ENCODE measurements at places on chromosomes 11 and 22.

DNA sequence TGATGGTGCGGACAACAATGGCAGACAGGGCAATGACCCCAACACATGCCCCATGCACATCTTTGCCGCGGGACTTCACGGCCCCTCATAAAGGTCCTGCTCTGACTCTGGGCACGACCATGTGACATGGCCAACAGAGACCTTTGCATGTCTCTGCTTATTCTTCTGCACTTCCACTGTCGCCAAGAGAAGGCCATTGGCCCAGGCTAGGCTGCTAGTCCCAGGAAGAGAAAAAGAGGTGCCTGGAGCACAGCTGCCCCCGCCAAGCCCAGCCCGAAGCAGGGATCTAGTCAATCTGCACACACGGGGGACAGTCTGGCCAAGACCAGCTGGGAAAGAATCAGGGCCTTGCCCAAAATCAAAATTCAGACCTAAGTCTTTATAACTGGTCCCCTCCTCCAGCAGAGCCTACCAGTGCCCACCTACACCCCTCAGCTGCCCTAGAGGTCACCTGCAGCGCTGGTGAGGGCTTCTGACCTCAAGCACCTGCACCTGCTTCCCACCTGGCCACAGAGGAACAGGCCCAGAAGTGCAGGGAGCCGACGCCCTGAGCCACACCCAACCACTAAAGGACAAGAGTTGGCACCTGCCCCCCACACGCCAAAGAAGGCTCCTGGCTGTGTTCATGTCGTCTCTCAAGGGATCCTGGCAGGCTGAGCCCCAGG lies 8.1 kb downstream of the SULT4A1 start:
- DNase-seq: no peak

DNA sequence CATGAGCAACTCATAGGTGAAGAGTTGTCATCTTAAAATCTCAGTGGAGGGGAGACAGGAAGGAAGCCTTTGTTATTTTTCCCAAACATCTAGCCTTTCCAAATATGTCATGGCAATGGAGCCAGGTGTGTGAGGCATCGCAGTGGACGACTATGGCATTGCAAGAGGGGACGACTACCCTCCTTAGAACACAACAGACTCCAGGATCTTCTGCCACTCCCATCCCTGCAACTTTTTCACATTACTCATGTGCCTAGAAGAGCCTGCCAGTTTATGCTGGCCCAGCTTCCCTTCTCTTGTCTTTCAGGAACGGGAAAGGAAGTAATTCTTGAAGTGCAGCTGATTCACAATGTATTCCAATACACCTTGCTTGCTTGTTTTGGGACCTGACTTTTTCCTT lies 1008.4 kb downstream of the OPCML start:
- no peak for DNase-seq

- no peak for DNase-seq
These were observed 5.1 kb upstream of the BBS1 start for GRCh38 chr11:66505276-66505816.

- DNase-seq: peak; percentile 33
These were observed 108.6 kb downstream of the INSC start for GRCh38 chr11:15223318-15223717.

DNA sequence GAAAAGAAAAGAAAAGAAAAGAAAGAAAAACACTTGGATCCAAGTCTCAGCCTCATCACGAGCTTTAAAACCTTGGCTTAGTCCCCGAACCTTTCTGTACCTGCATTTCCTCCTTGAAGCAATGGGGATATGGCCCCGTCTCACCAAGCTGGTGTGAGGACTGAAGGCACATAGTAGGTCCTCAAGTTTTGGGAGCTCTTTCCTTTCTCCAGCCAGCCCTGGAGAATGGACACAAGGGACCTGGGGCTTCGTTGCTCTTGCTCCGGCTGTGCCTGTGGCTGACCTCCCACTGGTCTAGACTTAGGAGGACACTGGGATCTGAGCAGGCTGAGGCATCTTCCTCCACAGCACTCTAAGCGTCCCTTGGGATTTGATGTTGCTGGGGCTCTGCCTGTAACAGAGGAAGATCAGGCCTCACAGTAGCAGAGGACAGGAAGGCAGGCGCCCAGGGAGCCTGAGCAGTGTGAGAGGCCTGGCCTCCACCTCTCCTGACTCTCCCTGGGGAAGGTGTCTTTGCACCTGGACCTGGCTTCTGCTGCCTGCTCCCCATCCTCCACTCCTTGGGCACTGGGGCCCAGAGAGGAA lies 32.8 kb downstream of the KCNC1 start:
- no peak for DNase-seq

DNA sequence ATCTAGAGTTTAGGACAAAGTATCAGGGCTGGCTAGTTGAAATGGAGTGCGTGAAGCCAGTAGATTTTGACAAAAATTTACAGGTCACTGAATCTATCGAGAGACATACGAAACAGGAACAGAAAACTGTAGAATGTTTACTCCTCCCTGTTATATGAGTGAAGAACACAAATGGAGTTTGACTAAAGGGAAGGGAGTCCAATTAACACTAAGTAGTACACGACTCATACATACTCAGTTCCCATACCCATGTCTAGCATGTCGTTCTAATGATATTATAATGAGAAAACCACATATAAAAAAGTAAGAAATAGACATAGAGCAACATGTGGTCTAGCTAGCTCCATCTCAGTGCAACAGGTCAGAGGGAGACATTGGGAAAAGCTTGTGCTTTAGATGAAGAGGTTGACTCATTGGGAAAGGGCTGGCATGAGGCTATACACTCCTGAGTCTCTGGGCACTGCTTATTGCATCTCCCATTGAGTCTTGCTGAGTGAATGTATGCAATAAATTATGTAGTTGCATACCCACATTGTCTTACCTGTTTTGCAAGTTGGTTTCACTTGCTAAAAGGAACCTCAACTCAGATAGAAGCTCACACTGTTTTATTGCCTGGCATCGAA lies 43.5 kb downstream of the CD44 start:
- no peak for DNase-seq

GRCh38 chr11:2662024-2662312 lies 37.8 kb downstream of the KCNQ1OT1 start:
- DNase-seq: no peak

- DNase-seq: no peak
These were observed 20.1 kb downstream of the TCP11L1 start for GRCh38 chr11:33059331-33060007.

DNA sequence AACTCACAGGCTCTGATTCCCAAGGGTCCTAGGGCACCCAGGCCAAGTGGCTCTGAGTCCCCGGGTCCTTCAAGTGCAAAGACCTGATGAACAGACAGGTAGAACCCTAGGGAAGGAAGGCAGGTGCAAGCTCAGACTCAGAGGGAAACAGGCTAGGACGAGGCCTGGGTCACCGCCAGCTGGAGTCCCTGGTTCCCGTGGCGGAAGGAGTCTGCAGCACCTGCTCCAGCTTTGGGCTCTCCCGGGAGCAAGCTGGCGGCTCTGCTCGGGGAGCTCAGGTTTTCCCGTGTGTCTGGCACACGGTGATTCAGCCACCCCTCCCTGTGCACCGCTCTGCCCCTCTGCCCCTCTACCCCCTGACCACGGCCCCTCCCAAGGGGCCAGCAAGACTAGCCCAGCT lies 59.8 kb downstream of the WNT7B start:
- no peak for DNase-seq

GRCh38 chr11:117818041-117818873 lies 6.3 kb downstream of the FXYD2 start:
- peak; percentile 47 for DNase-seq

GRCh38 chr11:36139767-36140166 lies 149.5 kb downstream of the COMMD9 start:
- no peak for DNase-seq

All from EL (cell line).